ENCODE measurements at places on chromosomes 3 and 15. TPM values are rescaled to one million over a fixed set of nuclear protein-coding genes. Genes with fewer than 3 reads are reported as not detected.

DNA sequence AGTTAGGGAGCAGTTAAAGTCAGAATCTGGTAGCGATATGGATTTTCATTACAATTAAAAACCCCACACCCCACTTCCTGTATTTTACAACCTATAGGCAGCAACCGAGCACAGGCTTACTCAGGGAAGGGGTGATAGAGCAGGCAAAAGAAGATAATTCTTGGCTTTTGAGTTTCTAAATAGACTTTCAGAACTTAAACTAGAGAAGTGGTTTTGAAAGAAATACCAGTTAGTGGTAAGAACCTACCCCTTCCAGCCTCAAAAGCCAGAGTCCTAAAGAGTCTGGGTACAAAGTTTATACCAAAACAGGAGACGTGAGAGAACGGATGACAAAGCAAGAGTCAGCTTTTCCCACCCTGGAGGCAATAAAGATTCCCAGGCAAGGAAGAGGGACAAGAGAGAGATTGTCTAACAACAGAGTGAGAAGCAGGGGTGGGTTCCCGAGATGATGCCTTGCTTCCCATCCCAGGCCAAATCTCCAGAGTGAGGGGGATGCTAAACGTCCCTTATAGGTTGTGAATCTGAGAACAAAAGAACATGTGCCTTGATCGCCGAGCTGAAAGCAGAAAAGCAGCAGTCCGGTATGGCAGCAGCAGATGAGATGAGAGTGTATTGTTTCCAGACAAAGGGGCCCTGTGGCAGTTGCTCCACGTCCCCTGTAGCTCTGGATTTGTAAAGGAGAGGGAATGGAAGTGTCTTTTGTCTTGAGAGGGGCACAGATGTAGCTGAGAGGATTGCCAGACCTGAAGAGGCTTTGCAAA lies 36.8 kb downstream of the KLHL6 start:
- no peaks in the 10 kb centered on the region for H3K36me3 ChIP-seq
- H3K4me3 ChIP-seq, result no peak overlapping the region
- H3K27me3 ChIP-seq, result no peaks in the 10 kb centered on the region
- no peak overlapping the region for H3K27ac ChIP-seq
- no peaks in the 10 kb centered on the region for H3K4me1 ChIP-seq

DNA sequence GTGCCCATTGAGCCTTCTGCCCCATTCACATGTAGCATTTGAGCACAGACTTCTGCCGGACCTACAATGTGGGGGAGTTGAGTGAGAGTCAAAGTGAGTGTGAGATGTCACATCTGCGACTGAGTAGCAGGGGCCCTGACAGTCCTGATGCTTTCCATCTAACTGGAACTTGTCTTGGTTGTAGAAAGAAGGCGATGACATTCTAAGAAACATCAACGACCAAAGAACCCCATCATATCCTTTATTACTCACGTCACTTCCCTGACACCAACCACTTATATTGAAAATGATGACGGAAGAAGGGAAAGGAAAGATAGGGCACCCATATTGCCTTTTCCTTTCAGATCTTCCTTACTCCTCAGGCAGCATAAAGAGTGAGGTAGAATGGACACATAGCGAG lies 30.5 kb downstream of the SMAD3 start:
- peaks cover 22% of the 10 kb centered on the region for H3K4me1 ChIP-seq
- H3K36me3 ChIP-seq, result no peaks in the 10 kb centered on the region
- no peaks in the 10 kb centered on the region for H3K27me3 ChIP-seq
- no peak for DNase-seq
- H3K4me3 ChIP-seq, result no peak overlapping the region
- no peak overlapping the region for H3K27ac ChIP-seq

OR5H14 gene
- not detected for total RNA-seq

DNA sequence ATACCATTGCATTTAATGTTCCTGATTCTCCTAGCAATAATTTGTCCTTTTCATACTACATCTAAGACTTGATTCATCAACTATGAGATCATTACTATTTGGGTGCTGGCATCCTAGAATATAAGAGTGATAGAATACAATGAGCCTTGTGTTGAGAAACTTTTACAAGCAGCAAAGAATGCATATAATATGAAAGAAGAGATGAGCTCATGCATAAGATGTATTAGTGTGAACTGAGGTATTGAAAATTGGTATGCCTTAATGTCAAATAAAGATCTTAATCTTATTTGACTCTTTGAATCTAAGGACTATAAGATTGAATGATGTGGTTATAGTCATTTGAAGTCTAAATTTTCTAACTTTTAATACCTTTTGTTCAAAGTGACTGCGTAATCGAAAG lies 220.0 kb upstream of the ARHGEF26 start:
- no peaks in the 10 kb centered on the region for H3K36me3 ChIP-seq
- H3K27ac ChIP-seq, result no peak overlapping the region
- no peaks in the 10 kb centered on the region for H3K4me1 ChIP-seq
- no peaks in the 10 kb centered on the region for H3K27me3 ChIP-seq

- peak overlapping the region; percentile 45 for H3K4me3 ChIP-seq
- peaks cover 90% of the 10 kb centered on the region for H3K4me1 ChIP-seq
- no peaks in the 10 kb centered on the region for H3K36me3 ChIP-seq
- no peaks in the 10 kb centered on the region for H3K27me3 ChIP-seq
- H3K27ac ChIP-seq, result peak overlapping the region; percentile 69
Measured at GRCh38 chr3:71172951-71173350, 410.6 kb downstream of the FOXP1 start.

DNA sequence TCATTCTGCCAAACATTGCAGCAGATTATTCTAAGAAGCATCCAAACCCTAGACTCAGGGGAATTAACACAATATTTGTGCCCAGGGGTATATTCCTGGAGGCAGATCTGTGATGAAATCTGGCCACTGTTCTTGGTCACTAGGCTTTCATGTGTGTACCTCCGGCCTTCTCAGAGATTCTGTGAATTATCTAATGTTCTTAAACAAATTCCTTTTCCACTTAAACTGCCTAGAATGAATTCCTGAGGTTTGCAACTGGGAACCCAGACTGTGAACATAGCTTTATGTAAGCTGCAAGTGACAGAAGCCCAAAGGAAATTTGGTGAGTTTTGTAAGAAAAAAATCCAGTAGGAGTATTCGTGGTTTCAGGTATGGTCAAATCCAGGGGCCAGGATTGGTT lies 20.7 kb upstream of the CTNNB1 start:
- H3K4me3 ChIP-seq, result no peak overlapping the region
- H3K4me1 ChIP-seq, result no peaks in the 10 kb centered on the region
- no peaks in the 10 kb centered on the region for H3K36me3 ChIP-seq
- no peaks in the 10 kb centered on the region for H3K27me3 ChIP-seq
- no peak for DNase-seq

DNA sequence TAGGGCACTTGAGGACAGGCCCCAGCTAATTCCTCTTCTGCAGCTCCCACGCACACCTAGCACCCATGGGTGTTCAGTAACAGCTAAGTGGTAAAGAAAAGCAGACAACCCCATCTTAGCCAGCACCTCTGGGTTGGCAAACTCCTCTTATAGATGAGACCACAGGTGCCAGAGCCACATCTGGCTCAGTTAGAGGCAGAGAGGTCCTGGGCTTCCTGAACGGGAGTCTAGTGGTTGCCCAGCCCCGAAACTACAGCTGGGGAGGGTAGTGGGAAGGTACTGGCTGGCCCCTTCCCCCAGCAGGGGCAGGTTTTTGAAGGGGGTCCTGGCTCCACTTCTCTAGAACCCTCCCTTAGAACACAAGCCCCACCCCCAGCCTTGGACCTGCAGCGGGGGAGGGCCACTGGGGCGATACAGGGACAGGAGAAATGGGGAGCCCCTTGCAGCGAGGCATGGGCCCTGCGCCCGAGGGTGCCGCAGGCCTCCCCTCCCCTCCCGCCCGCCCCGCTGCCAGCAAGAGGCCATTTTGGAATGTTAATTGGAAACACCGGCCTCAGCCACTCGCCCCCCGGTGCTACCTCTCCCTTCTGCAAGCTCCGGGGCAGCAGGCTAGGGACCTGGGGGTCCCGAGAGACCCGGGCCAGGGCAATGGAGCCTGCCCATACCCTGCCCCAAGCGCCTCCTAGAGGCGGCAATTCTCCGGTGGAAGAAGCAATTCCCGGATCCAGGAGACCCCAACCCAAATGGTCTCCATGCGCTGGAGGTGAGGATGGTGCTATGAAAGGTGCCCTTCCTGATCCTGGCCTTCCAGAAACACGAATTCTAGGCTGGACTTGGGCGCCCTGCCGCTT lies 1.5 kb downstream of the DUSP7 start:
- DNase-seq, result no peak
- H3K27me3 ChIP-seq, result no peaks in the 10 kb centered on the region
- peak overlapping the region; percentile 82 for H3K27ac ChIP-seq
- peaks cover 33% of the 10 kb centered on the region for H3K36me3 ChIP-seq
- peaks cover 37% of the 10 kb centered on the region for H3K4me1 ChIP-seq

DNA sequence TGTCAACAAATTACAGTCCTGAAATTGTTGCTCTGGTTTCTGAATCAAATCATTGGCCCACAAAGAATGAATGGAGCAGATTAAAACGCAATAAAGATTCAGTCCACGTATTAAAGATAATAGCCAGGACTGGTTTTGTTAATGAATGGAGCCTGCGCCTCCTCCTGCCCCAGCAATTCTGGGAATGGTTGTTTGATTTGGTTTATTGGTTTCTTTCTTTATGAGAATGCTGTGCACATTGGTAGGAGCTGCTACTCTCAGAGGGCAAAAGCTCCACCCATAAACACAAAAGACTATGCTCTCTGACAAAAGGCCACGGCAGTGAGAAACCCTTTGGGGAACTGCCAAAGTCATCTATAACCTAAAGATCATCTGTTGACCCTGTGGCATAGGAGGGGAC lies 261.1 kb downstream of the ABHD5 start:
- no peak for DNase-seq
- H3K4me3 ChIP-seq, result no peak overlapping the region
- no peaks in the 10 kb centered on the region for H3K27me3 ChIP-seq
- H3K36me3 ChIP-seq, result no peaks in the 10 kb centered on the region
- no peak overlapping the region for H3K27ac ChIP-seq

Measured in thoracic aorta (tissue), 2 donors.